ENCODE measurements at places on chromosomes 5 and 9.

- DNase-seq = no peak
Measured at GRCh38 chr9:137492464-137493363, 33.6 kb upstream of the NSMF start.

GRCh38 chr5:134511796-134512660, 13.4 kb upstream of the JADE2 start:
- no peak for DNase-seq

- DNase-seq = no peak
Measured at GRCh38 chr5:125257057-125257972, 510.9 kb upstream of the ZNF608 start.

DNA sequence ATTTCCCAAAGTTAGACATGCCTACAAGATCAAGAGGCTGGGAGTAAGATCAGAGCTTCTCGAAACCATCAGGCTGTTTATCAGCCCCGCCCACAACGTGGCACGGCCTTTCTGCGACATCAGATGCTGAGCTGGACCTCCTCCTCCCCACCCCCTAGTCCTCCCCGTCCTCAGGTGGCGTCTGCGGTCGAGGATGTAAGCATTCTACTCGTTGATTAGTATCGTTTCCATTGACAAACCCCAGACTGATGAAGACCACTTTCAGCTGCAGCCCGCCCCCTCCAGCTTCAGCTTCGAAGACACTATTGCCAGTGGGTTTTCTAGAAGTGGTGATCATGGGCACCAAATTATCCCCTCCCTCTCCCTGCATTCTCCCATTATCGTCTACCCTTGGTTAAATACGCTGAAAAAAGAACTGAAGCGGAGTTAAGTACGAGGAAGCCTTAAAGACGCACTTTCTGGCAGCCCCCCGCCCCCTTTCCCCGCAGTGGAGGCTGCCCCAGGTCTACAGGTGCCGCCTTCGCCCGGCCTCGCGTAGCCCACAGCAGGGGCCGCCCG, 1.1 kb downstream of the PPIC start:
- DNase-seq = peak; percentile 13

DNA sequence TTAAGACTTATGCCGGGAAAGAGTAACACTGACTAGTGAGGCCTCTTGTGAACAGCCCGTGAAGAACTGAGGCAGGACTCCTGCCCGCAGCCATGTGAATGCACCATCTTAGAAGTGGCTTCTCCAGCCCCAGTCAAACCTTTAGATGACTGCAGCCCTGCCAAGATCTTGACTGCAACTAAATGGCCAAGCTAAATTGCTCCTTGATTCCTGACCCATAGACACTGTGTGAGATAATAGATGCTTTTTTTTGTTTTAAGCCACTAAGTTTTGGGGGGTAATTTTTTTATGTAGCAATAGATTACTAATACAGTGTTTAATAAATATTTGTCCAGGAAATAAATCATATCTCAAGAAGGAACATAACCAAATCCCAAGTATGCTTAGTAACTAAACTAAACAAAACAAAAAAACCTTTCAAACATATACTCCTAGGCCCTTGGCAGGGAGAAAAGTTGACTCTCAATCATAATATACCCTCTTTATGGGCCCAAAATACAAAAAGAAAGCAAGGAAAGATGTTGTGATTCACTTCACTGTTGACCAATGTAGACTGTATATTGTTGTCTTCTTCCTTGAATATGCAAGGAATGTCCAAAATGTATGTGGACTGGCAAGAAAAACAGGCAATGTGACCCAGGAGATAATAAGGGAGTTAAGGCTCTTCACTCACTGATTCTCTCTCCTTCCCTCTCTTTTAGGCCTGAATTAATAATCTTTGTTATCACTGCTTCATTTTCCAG, 79.7 kb upstream of the ZNF366 start:
- no peak for DNase-seq

- DNase-seq = no peak
Measured at GRCh38 chr5:176161431-176161830, 76.8 kb upstream of the SIMC1 start.

DNA sequence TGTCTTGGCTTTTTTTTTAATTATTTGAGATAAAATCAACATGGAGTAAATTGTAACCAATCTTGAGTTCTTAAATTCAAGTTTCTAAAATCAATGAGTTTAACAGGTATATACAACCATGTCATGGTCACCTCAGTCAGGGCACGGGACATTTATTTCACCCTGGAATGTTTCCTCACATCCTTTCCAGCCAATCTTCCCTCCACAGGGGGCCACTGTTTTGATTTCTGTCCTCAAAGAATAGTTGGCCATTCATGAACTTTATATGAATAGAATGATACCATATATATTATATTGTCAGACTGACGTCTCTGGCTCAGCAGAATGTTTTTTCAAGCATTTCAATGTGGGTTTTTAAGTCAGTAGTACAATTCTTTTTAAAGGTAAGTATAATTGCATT, 806 bp downstream of the ZNF474 start:
- DNase-seq = no peak

DNA sequence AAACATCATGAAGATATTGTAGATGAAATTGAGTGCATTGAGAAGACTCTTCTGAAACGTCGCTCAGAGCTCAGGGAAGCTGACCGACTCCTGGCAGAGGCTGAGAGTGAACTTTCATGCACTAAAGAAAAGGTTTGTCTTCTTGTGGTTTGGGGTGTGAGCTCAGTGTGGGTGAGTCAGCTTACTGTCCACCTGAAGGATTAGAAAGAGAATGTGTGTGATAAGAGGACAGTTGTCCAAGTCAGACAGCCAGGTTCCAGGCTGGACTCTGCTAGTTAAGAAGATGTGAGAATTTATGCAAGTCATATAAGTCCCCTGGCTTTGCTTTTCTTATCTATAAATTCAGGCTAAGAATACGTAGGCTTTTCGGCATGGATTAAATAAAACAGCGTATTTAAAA, 46.9 kb downstream of the RAB14 start:
- no peak for DNase-seq

DNA sequence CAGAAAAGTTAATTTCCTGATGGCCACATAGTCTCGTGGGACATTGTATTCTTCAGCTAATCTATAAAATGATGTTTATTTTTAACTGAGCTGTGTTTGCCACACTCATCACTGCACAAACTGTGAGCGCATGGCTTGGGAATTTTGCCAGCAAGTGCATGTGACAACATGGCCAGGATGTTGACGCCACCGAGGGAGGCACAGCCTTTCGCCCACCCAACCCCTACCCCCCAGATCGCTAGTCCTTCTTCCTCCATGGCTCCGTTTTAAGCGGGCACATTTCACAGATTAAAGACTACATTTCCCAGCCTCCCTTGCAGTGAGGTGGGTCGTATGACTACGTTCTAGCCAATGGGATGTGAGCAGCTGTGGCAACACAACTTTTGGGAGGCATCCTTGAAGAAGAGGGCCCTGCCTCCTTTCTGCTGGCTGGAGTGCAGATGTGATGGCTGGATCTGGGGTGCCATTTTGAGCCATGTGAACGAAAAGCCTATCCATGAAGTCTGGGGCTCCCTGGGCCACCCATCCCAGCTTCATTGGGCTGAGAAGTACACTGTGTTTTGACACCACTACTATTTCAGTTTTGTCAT, 7.9 kb downstream of the NRARP start:
- peak; percentile 47 for DNase-seq

- peak; percentile 100 for DNase-seq
Measured at GRCh38 chr5:172775326-172776234, 4.6 kb upstream of the DUSP1 start.

DNA sequence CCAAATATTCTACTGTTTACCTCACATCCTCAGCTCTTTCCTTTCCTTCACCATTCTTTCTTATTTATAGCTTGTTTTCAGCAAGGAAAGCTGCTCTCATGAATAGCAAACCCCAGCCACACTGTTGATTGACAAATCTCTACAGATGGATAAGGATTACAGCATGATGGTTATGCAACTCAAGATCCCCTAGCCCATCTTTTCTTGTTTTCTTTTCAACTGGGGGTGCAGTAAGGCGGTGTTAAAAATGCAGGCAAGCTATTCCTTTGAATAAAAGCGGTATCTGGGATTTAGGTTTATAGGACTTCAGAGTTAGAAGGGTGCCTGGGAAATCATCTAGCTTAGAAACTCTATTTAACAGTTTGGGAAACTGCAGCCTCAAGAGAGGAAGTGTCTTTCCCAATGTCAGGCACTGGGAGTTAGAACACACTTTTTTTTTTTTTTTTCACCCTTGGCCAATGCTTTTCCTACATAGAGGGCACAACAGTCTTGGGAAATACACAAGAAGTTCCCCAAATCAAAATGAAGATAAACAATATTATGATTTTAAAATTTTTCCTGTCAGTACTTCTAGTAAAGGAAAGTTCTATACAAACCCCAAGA, 2.6 kb downstream of the SPARC start:
- DNase-seq = peak; percentile 71

- DNase-seq = no peak
Measured at GRCh38 chr9:70883056-70883455, 238.4 kb downstream of the TRPM3 start.

DNA sequence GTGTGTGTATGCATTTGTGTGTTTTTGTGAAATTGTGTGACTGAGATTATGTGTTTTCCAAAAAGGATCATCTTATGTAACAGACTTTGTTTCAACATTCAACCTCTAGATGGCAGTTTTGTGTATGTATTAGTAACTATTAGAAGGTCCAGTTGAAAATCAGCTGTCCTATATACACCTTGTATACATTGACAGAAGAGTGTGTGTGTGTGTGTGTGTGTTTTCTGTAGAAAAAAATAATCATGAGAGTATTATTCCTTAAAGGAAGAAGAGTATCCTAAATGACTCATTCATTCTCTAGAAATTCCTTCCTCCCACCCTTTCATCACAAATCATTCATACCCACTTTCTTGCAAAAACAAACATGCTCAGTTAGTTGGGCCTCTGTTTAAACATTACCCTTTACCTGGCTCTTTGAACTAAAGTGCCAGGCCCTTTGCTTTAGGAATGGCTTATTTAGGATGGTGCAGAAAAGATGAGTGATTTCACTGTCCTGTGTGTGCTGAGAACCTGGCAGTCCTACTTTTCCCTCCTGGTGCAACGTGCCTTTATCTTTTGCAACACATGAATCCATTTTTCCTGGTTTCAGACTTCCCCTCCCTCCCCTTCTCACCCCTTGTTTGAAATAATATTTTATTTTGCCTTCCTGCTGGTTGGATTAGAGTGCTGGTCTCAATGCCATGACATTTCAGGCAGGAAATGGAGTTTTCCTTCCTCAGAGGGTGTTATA, 152.2 kb downstream of the ARHGAP26 start:
- peak; percentile 80 for DNase-seq

DNA sequence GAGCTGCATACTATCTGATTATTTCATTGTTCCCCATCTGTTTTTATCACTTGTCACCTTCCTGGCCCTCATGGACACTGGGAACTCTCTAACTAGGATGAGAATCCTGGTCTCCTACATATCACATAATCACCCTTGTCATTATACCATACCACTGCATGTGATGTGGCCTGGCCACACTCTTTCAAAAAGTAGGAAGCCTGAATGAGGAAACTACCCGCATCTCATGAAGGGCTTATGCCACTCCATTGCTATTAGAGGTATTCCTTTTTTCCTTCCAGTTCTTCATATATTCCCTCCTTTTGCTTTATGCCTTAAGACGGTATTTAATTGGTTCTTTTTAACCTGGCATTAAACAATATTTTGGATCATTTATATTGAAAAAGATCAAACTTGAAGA, 1341.4 kb upstream of the NUDT12 start:
- DNase-seq = no peak

DNA sequence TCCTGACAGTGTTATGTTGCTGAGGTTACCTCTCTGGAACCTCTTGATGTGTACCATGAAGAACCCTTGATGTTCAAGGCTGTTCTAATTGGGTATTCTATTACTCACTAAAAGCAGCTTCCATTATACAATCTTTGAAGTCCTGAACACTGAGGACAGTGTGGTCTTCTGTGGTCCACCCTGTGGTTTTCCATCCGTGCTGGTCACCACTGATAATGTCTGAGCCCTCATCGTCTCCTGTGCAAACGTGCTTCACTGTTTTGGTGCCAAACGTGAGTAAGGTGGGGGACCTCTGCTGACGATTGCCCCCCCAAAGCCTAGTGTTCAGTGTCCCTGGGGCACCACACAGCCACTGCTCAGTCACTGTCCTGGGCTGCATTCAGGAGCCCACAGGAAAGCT, 259.7 kb upstream of the ANKRD55 start:
- no peak for DNase-seq

DNA sequence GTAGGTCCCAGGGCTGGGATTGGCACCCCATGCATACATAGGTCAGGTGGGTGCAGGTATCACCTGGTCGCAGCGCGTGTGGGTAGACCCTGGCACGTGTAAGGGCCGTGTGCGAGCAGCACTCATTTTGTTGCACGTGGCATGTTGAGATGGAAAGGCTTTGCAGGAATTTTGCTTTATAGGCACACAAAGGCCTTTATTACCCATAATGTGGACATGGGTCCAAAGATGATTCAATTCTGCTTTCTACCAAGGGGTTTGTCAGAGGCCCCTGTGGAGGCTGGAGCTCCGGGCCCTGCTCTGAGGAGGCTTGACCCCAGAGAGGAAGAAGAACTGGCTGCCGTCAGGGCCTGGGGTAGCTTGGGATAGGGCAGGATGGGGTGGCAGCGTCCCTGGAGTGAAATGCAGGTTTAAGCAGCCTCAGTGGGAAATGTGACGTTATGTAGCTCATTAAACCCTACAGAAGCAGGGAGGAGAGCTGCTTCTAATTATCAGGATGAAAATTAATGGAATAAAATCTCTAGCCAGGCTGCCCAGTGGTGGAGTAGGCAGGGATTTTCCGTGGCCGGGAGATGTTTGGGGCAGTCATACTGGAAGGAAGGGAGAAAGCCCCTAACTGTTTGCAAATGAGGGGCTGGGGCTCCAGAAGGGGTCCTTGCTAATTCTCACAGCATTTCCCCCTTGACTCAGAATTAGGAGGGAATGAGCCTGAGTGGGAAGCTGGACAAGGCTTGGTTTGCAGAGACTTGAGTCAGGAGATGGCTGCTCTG, 103.3 kb upstream of the PITX1 start:
- DNase-seq = no peak

GRCh38 chr9:35518225-35518821, 28.4 kb downstream of the RUSC2 start:
- no peak for DNase-seq

- no peak for DNase-seq
Measured at GRCh38 chr9:104177003-104177611, 83.0 kb downstream of the SMC2 start.

- no peak for DNase-seq
Measured at GRCh38 chr5:58887721-58888409, 305.0 kb downstream of the RAB3C start.

GRCh38 chr5:178473854-178474253, 116.3 kb downstream of the COL23A1 start:
- peak; percentile 12 for DNase-seq

DNA sequence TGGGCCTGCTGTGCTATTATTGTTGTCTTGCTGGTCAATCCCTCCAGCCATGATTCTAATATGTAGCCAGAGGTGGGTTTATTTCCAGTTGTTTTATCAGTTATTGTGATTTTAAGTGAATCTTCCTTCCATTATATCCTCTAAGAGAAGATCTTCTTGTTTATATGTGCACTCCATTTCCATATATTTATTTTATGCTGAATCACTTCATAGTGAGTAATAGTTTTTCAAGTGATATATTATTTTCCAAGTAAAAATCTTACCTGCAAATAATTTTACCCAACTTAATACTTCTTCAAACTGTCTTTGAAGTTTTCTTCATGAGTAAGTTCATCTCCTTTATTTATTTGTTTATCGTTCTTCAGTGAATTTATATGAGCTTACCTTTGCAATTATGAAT, 13.5 kb upstream of the GPR150 start:
- DNase-seq = no peak

- DNase-seq = no peak
Measured at GRCh38 chr5:103174147-103174546, 54.0 kb downstream of the PPIP5K2 start.
